Prostate gland (tissue), 2 donors: ENCODE measurements at places on chromosomes 5 and 9. TPM values are rescaled to one million over a fixed set of nuclear protein-coding genes. Genes with fewer than 3 reads are reported as not detected.

- peak; percentile 42 for DNase-seq
- H3K4me1 ChIP-seq: no peaks in the 10 kb centered on the region
These were observed 30.0 kb upstream of the STOM start for GRCh38 chr9:121399883-121400607.

DNA sequence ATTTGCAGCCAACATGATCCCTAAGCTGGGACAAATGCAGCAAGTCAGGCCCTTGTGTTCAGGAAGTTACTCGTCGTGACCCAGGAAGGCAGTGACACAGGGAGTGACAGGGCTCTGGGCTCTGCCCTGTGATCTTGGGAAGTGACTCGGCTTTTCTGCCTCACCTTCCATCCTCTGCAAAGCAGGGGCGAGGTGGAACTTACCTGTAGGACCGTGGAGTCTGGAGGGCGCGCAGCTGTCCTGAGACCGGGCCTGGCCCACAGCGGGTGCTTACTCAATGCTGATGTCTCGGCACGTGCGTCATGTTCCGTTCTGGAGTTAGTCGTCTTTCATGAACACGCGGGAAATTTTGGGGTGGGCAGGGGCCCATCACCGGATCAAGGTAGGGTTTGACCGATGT, 22.8 kb upstream of the LPCAT1 start:
- no peak for DNase-seq
- H3K36me3 ChIP-seq: no peaks in the 10 kb centered on the region
- H3K27ac ChIP-seq: no peak overlapping the region
- H3K4me1 ChIP-seq: no peaks in the 10 kb centered on the region
- no peak overlapping the region for H3K4me3 ChIP-seq

The OR13C2 gene
- total RNA-seq: not detected

DNA sequence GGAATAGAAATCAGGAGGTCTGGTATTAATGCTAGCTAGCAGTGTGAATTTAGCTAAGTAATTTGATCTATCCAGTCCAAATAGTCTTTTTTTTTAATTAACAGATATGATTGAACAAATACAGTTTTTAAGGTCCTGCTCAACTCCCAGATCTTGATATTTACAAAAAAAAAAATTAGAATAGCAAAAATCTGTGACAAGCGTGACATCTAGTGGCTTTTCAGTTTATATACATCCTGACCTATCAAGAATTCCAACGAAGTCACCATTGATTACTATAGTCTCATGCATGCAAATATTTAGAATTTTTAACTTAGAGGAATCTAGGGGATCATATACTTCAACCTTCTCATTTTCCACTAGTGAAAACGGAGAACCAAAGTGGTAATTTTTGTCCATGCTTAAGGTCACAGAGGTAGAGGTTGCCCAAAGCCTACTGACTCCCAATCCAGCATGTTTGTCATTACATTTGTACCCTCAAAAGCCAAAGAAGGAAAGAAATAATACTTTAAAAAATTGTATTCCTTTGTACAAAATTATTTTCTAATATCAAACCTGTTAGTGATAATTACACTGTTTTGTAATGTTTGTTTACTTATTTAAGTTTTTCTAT, 17.6 kb upstream of the TARS1 start:
- H3K4me1 ChIP-seq: no peaks in the 10 kb centered on the region
- H3K36me3 ChIP-seq: no peaks in the 10 kb centered on the region
- H3K27me3 ChIP-seq: no peaks in the 10 kb centered on the region
- H3K27ac ChIP-seq: no peak overlapping the region

- no peaks in the 10 kb centered on the region for H3K36me3 ChIP-seq
- no peak overlapping the region for H3K4me3 ChIP-seq
- no peaks in the 10 kb centered on the region for H3K4me1 ChIP-seq
- no peak for DNase-seq
- H3K27me3 ChIP-seq: no peaks in the 10 kb centered on the region
These were observed 107.2 kb downstream of the ARHGEF28 start for GRCh38 chr5:73733219-73733618.

- H3K4me1 ChIP-seq: no peaks in the 10 kb centered on the region
- no peak within 1 kb of the TSS for H3K27ac ChIP-seq
- H3K36me3 ChIP-seq: no peaks in the 10 kb centered on the region
- H3K27me3 ChIP-seq: peaks cover 64% of the 10 kb centered on the region
- DNase-seq: no peak
- no peak within 1 kb of the TSS for H3K4me3 ChIP-seq
These were observed at the start of gene PRDM12 for GRCh38 chr9:130664251-130665028. TSS of gene PRDM12 (plus strand) at chr9:130664594. CDS start at chr9:130664654, 60 bp downstream.

DNA sequence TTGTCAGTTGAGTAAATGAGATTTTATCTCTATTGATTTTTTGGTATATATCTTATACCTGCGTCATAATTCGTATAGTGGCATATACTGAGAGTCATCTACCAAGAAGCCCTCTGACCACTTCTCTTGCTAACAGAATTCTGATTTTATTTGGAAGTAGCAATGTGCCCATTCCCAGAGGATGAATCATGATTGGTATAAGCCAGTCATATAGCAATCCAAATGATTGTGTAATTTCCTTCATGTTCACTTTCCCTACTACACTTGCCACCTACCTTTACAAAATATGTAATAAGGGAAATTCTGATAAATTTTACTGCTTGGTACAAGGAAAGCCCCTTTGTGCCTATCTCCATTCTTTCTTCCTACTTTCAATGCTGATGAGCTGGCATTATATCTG, 16.1 kb upstream of the ZNF462 start:
- no peak for DNase-seq
- H3K27me3 ChIP-seq: no peaks in the 10 kb centered on the region
- no peak overlapping the region for H3K4me3 ChIP-seq
- H3K36me3 ChIP-seq: no peaks in the 10 kb centered on the region

DNA sequence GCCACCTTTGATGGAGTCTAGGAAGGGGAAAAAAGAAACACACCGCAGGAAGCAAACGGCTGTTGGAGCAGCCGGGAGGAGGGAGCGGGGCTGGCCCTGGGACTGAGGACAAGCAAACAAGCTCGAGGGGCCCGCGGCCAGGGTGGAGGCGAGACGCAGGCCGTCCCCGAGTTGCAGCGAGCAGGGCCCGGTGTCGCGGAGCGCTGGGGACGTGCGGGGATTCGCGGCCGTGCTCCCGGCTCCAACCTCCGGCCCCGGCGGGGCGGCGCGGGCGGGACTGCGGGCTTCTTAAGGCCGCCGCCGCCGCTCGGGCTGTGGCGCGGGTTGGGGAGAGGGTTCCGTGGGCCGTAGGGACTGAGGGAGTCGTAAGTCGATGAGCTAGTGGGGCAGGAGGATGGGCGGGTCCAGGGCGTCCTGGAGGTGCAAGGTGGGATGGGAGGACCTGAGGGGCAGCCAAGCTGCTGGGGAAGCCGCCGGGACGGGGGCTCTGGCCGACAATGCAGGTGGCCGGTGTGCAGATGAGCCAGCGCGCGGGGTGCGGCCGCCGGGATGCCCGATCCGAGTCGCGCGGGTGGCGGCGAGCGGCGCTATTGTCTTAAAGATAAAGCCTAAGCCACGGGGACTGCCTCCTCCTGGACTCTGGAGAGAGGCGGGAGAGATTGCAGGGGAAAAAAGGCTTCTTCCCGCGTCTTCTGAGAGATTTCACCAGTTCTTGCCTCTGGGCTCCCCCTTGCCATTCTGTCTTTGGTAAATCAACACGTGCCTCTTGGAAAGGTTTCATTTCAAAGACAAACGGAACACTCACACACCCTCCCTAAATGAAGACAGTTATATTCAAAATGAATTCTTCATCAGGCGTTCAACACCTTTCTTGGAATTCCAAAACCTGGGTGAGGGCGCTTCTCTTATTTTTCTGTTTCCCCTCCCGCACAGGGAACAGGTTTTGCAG, 1.6 kb upstream of the HAPLN1 start:
- H3K4me3 ChIP-seq: peak overlapping the region; percentile 33
- H3K4me1 ChIP-seq: no peaks in the 10 kb centered on the region
- H3K36me3 ChIP-seq: no peaks in the 10 kb centered on the region
- no peak overlapping the region for H3K27ac ChIP-seq
- peaks cover 4% of the 10 kb centered on the region for H3K27me3 ChIP-seq

DNA sequence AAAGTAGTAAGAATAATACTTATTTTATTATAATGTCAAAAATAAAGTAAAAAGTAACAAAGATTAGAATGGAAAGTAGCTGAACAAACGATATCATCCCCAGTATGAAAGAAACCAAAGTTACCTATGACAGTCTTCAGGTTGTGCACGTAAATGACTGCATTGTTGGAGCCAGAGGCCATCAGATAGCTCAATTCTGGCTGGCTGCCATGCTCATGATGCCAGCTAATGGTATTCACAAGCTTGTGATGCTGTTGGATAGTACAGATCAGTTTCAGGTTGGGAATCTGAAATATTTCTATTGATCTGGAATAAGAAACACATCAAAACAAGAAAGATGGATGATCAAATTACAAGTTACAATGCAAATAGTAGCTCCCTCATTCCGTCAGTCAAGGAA, 21.1 kb downstream of the GEMIN5 start:
- H3K27ac ChIP-seq: no peak overlapping the region
- H3K27me3 ChIP-seq: no peaks in the 10 kb centered on the region
- no peak overlapping the region for H3K4me3 ChIP-seq
- peaks cover 2% of the 10 kb centered on the region for H3K36me3 ChIP-seq
- H3K4me1 ChIP-seq: no peaks in the 10 kb centered on the region
- DNase-seq: no peak

DNA sequence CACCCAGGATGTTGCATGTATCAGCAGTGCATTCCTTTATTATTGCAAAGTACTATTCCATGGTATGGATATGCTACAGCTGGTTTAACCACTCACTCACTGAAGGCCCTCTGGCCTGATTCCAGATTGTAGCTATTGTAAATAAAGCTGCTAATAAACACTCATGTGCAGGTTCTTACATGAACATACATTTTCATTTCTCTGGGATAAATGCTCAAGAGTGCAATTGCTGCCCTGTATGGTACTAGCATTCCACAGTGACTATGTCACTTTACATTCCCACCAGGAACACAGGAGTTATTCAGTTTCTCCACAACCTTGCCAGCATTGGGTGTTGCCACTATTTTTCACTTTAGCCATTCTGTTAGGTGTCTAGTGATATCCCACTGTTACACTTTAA, 267.6 kb downstream of the SPOCK1 start:
- H3K36me3 ChIP-seq: no peaks in the 10 kb centered on the region
- no peaks in the 10 kb centered on the region for H3K27me3 ChIP-seq
